Large intestine (tissue), 12 donors: ENCODE measurements at places on chromosomes 7 and 10. TPM values are rescaled to one million over a fixed set of nuclear protein-coding genes. Genes with fewer than 3 reads are reported as not detected.
A peak's percentile ranks its signal among the peaks of the same experiment; 100 is the strongest.

- no peak for DNase-seq
Measured at GRCh38 chr10:50271564-50272250, 20.4 kb upstream of the ASAH2 start.

- DNase-seq, result no peak
Measured at GRCh38 chr7:25926891-25927625, 224.9 kb upstream of the NFE2L3 start.

GRCh38 chr10:120432209-120432608 lies 24.8 kb upstream of the PLPP4 start:
- DNase-seq, result no peak

Gene SPDYE5
- polyA plus RNA-seq, result 2.0 TPM

DNA sequence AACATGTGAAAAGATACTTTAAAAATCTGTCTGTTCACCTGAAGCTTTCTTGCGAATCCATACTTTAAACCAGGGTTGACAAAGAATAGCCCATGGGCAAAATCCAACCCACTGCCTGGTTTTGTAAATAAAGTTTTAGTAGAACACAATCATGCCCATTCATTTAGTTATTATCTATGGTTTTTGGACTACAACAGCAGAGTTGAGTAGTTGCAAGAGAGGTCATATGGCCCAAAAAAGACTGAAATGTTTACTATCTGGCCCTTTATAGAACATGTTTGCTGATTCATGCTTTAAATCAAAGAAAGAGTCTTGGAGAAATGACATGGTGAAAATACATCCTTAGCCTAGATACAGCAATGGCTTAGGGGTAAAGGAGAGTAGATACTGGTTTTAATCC lies 356.2 kb downstream of the RNLS start:
- DNase-seq, result no peak

Gene CDHR1
- polyA plus RNA-seq, result 0.42 TPM

GRCh38 chr7:45359250-45359649 lies 201.7 kb downstream of the RAMP3 start:
- no peak for DNase-seq

GRCh38 chr7:130332259-130333053 lies 12.2 kb upstream of the CPA5 start:
- DNase-seq, result no peak

Gene ADCY1
- polyA plus RNA-seq, result 1.4 TPM

Gene TRIM73
- polyA plus RNA-seq, result 4.8 TPM

Gene CLEC5A
- polyA plus RNA-seq, result 0.09 TPM

- DNase-seq, result no peak
Measured at GRCh38 chr10:113879691-113880090, 25.2 kb downstream of the NHLRC2 start.

DNA sequence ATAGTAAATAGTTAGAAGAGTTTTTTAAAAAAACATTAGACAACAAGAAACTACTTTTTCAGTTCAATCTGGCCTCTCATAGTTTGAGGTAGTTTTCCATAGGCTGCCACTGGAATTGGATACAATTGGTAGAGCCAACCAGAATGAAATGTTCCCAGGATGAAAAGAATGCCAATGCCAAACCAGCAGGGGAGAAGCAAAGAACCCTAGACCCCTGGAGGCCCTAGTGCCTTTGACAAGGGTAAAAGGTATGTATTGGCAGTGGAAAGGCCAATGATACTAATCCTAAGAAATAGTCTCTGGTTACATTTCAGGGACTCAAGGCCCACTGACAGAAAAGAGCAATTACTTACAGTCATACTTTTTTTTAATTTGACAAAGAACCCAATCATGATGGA lies 77.4 kb upstream of the SEM1 start:
- DNase-seq, result no peak

DNA sequence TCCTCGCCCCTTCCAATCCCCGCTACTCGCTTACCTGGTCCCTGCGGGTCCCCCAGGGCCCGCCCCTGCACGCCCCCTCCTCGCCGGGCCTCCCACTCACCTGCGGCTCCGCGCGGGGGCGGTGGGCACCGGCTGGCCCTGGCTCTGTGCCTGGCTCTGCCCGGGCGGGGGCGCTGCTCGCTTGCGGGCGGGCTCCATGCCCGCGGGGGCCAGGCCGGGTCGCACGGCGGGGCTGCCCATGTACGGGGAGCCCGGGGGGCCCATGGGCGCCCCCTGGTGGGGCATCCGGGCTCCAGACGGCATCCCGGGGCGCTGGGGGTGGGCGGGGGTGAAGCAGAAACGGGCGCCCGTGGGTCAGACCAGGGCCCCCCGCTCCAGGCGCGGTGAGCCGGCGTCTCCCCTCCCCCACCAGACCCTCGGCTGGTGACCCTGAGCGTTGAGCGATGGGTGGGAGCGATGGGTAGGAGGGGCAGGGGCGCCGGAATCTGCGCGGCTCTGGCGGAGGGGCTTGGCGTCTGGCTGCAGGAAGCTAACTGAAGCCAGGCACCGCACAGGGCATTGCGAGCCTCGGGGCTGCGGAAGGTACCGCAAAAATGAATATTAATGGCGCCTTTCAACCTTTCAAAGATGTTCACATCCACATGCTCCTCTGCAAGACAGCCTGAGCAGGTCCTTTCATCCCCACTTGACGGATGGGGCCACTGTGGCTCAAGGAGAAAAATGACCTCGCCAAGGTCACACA lies 3.0 kb downstream of the SMARCD3 start:
- DNase-seq, result peak; percentile 38

Gene TUBB8
- polyA plus RNA-seq, result 0.81 TPM
